Activated T-helper 2 cell treated with anti-CD3 and anti-CD28 coated beads, Interferon-gamma antibody, Interleukin-2, Interleukin-4, amounts not matched to agents 10 μg/mL and 5 μg/mL and 100 μg/mL, durations not matched to agents 14 hours and 24 hours and 36 hours (primary cell): ENCODE measurements at places on chromosomes 7 and 10.

DNA sequence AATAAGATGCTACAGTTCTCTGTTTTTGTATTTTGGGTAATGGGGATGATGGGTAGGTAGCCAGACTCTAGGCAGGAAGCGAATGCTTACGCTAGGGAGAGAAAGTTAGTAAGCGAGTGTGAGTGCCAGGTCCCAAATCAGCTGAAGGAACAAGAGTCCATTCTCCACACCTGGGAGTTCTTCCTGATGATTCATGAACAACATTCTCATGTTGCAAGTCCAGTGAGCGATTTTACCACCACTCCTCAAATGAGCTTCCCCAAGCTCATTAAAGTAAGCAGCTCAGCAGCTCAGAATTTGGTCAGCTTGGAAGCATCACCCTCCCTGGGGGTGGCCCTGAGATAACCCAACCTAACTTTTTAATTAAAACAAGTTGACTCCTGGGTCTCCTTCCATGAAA lies 27.3 kb downstream of the SH3PXD2A start:
- no peaks in the 10 kb centered on the region for H3K36me3 ChIP-seq
- H3K4me3 ChIP-seq: no peak overlapping the region

DNA sequence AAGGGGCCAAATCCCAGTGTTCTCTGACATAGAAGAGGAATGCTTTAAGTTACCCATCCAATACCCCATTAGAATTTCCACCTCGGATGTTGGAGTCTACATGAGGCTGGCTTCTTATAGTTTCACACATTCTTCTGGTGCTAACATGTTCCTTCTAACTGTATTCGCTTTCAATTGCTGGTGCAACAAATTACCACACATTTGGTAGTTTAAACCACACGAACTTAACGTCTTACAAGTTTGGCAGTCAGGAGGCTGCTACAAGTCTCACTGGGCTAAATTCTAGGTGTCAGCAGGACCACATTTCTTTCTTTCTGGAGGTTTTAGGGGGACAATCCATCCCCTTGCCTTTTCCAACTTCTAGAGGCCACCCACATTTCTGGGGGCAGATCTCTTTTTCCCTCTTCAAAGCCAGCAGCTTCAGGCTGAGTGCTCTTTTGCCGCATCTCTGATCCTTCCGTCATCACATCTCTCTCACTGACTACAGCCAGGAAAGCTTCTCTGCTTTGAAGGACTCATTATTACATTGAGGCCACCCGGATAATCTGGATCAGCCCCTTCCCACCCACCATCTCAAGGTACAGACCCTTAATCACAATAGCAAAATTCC lies 5.1 kb upstream of the MACC1 start:
- H3K27ac ChIP-seq: no peak overlapping the region
- H3K27me3 ChIP-seq: peaks cover 2% of the 10 kb centered on the region
- no peak for DNase-seq
- no peaks in the 10 kb centered on the region for H3K36me3 ChIP-seq

- no peak for DNase-seq
- H3K27me3 ChIP-seq: no peaks in the 10 kb centered on the region
- no peaks in the 10 kb centered on the region for H3K36me3 ChIP-seq
- H3K27ac ChIP-seq: no peak overlapping the region
- no peak overlapping the region for H3K4me3 ChIP-seq
- no peaks in the 10 kb centered on the region for H3K4me1 ChIP-seq
Measured at GRCh38 chr7:115980159-115980558, 50.4 kb downstream of the TFEC start.

GRCh38 chr10:123848564-123849457 lies 42.8 kb downstream of the CPXM2 start:
- H3K4me3 ChIP-seq: no peak overlapping the region
- H3K27me3 ChIP-seq: no peaks in the 10 kb centered on the region
- H3K27ac ChIP-seq: no peak overlapping the region
- no peak for DNase-seq
- H3K36me3 ChIP-seq: no peaks in the 10 kb centered on the region
- H3K4me1 ChIP-seq: peaks cover 2% of the 10 kb centered on the region

DNA sequence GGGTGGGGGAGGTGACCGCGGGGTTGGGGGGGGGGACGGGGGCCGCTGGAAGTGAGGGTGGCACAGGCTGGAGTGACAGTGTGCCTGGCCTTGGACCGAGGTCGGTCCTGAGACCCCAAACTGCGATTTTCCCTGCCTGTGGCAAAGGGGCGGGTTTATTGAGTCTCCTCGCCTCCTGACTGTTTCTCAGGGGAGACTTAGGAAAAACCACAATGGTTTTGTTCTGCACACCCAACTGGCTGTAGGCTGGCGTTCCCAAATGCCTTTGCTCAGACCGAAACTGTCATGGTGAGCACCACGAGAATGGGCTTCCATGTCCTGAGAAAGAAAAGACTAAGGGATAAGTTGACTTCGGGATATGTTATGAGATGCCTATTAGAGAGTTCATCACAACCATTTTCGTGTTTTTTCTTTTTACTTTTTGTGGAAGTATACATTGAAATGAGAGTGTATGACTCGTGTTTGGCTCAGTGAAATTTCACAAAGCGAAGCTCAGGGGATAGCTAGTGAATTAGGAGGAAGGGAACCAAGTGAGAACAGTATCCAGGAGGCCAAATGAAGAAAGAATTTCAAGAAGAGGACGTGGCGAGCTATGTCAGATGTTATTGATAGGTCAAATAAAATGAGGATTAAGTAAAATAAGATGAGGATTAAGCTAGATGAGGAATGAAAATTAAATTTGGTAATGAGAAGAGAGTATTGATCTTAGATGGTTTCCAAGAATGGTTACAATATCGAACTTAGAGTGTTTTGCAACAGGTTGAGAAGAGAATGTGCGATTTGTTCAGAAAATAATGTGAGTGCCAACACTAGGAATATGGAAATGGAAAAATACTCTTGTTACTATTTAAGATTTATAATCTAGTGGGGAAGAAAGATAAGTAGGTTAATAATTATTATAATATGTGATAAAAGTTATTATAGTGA lies 918 bp downstream of the NET1 start:
- no peak for DNase-seq
- peaks cover 20% of the 10 kb centered on the region for H3K36me3 ChIP-seq
- no peak overlapping the region for H3K4me3 ChIP-seq
- no peak overlapping the region for H3K27ac ChIP-seq
- peaks cover 12% of the 10 kb centered on the region for H3K4me1 ChIP-seq

GRCh38 chr7:45665172-45665571 lies 91.0 kb downstream of the ADCY1 start:
- H3K4me3 ChIP-seq: no peak overlapping the region
- H3K27ac ChIP-seq: no peak overlapping the region
- no peak for DNase-seq

DNA sequence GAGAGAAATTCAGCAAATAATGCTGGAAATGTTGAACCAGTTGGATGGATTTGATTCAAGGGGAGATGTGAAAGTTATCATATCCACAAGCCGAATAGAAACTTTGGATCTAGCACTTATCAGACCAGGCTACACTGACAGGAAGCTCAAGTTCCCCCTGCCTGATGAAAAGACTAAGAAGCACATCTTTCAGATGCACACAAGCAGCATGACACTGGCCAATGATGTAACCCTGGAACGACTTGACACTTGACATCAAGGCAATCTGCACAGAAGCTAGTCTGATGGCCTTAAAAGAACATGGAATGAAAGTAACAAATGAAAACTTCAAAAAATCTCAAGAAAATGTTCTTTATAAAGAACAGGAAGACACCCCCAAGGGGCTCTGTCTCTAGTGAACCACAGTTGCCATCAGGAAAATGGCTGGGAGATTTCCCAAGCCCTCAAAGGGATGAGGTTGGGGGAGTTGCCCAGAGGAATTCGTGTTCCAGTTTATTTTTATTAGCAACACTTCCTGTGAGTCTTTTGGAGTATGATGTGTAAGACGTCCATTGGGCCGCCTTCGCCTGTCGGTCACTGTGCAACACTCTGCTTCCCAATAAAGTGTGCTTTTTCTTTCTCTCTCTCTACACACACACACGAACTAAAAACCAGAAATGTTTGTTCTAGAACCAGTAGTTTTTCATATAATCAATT lies 200.0 kb downstream of the HIBADH start:
- no peak overlapping the region for H3K27ac ChIP-seq
- H3K4me1 ChIP-seq: no peaks in the 10 kb centered on the region
- no peaks in the 10 kb centered on the region for H3K27me3 ChIP-seq
- H3K36me3 ChIP-seq: no peaks in the 10 kb centered on the region

GRCh38 chr7:26413007-26413691 lies 121.5 kb downstream of the SNX10 start:
- no peaks in the 10 kb centered on the region for H3K4me1 ChIP-seq
- no peak overlapping the region for H3K27ac ChIP-seq
- H3K4me3 ChIP-seq: no peak overlapping the region

GRCh38 chr7:12436896-12437535 lies 33.4 kb upstream of the VWDE start:
- DNase-seq: no peak
- no peaks in the 10 kb centered on the region for H3K4me1 ChIP-seq
- H3K4me3 ChIP-seq: no peak overlapping the region
- no peaks in the 10 kb centered on the region for H3K36me3 ChIP-seq
- H3K27ac ChIP-seq: no peak overlapping the region

GRCh38 chr10:121460733-121461132 lies 137.5 kb downstream of the FGFR2 start:
- H3K27ac ChIP-seq: no peak overlapping the region
- H3K27me3 ChIP-seq: no peaks in the 10 kb centered on the region
- H3K4me1 ChIP-seq: no peaks in the 10 kb centered on the region
- H3K36me3 ChIP-seq: no peaks in the 10 kb centered on the region
- no peak for DNase-seq
- H3K4me3 ChIP-seq: no peak overlapping the region

GRCh38 chr10:91487911-91488582 lies 77.9 kb downstream of the HECTD2 start:
- H3K27ac ChIP-seq: no peak overlapping the region
- DNase-seq: no peak
- no peak overlapping the region for H3K4me3 ChIP-seq
- H3K36me3 ChIP-seq: no peaks in the 10 kb centered on the region
- H3K4me1 ChIP-seq: peaks cover 4% of the 10 kb centered on the region

- H3K27me3 ChIP-seq: no peaks in the 10 kb centered on the region
- H3K27ac ChIP-seq: no peak overlapping the region
- no peaks in the 10 kb centered on the region for H3K4me1 ChIP-seq
- H3K4me3 ChIP-seq: no peak overlapping the region
Measured at GRCh38 chr7:33582533-33582932, 322.8 kb upstream of the BMPER start.

DNA sequence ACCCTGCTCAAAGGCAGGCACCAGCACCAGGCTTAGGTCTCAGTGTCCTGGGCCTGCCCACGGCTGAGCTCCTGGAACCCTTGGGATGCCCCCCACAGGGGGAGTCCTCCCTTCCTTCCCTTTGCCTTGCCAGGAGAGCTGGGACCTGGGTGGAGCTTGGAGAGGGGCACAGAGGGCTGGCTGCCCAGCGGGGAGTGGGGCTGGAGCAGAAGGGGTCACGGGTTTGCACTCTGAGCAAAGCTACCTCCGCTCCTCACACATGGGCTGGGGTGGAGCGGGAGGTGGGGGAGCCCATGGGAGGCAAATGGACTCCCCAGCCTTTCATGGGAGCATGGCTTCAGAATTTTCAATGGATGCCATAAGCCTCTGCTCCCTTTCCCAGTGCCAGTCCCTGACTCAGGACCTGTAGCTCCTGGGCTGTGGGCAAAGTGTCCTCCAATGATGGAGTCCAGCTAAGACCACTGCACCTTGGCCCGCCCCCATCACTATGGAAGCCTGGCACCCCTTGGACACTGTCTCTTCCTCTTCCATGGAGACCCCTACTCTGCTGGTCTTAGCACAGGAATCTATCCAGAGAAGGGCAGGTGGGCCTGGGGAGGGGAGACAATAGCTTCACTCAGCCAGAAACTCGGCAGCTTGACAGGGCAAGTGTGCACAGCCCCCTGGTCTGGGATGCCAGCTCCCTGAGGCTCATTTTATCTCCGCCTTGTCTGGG lies 39.9 kb downstream of the LDB3 start:
- H3K4me1 ChIP-seq: peaks cover 10% of the 10 kb centered on the region
- no peaks in the 10 kb centered on the region for H3K27me3 ChIP-seq
- DNase-seq: no peak
- no peak overlapping the region for H3K4me3 ChIP-seq
- no peak overlapping the region for H3K27ac ChIP-seq

DNA sequence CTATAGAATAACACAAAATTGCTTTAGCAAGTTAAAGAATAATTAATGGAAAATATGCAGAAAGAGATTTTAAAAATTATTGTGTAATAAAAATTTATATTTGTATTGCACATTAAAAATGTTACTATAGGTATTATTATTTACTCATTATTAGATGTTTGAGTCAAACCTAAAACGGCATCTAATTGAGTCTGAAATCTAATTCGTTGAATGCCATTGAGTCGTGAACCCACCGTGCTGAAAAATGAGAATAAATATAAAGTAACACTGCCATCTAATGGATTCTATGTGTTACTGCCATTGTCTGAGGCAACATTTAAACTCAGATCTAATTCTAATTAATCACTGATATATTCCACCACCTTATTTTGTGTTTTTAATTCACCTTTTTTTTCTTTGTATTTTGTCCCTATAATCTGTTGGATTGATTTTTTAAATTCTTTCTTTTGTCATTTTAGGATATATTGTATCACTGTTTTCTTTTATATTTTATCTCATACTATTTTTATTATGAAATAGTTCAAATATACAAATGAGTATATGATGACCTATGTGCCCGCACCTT lies 62.2 kb downstream of the SAMD9 start:
- H3K36me3 ChIP-seq: no peaks in the 10 kb centered on the region
- peaks cover 21% of the 10 kb centered on the region for H3K4me1 ChIP-seq
- DNase-seq: no peak
- H3K4me3 ChIP-seq: no peak overlapping the region
- no peaks in the 10 kb centered on the region for H3K27me3 ChIP-seq
- no peak overlapping the region for H3K27ac ChIP-seq

GRCh38 chr10:26556748-26557640 lies 118.9 kb downstream of the APBB1IP start:
- no peak overlapping the region for H3K4me3 ChIP-seq
- DNase-seq: peak; percentile 22
- no peaks in the 10 kb centered on the region for H3K4me1 ChIP-seq
- H3K27me3 ChIP-seq: no peaks in the 10 kb centered on the region
- H3K27ac ChIP-seq: no peak overlapping the region
- peaks cover 42% of the 10 kb centered on the region for H3K36me3 ChIP-seq

DNA sequence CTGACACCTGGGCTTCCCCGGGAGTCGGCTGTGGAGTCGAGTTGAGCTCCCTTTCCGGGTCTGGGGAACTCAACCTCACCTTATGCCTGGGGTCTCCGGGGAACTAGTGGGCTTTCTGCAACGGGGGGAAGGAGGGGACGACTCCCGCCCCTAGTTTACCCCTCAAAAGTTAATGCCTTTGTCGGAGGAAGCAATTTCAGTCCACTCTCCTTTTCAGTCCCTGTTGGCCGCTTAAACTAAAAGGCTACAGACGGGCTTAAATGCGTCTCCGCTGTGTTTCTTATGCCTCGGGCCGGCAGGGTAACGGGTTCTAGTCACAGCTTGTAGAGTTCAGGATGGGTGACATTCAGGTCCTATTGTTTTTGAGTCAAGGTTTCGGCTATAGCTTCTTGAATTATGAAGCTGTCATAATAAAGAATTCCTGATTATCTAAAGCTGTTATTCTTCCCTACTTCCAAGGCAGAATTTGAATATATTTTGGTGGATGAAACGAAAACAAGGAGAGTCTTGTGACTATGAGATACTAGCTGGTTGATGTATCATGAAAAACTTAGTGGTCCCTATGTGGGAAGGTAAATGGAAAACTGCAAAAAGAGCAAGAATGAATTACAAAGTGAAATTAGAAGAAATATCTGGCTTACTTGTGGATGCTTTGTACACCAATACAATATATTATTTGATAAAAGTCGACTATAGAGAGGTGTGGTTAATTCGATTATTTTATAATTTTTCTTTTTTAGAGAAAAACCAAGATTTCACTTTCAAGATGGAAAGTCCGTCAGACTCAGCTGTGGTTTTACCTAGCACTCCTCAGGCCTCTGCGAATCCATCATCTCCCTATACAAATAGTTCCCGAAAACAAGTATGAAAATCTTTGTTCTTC lies 495 bp downstream of the SFR1 start:
- H3K4me3 ChIP-seq: peak overlapping the region; percentile 90
- peak overlapping the region; percentile 99 for H3K27ac ChIP-seq
- no peak for DNase-seq
- peaks cover 5% of the 10 kb centered on the region for H3K27me3 ChIP-seq
